ENCODE measurements at places on chromosomes 12 and 14. TPM values are rescaled to one million over a fixed set of nuclear protein-coding genes. Genes with fewer than 3 reads are reported as not detected.

The IFT43 gene
- total RNA-seq = 36.7 TPM

The SAMD15 gene
- total RNA-seq = 2.0 TPM

The CD4 gene
- not detected for total RNA-seq

The PTPN6 gene
- total RNA-seq = 12.6 TPM

The ERGIC2 gene
- 72.5 TPM for total RNA-seq

The HNF1A gene
- total RNA-seq = 5.6 TPM

The RECQL gene
- total RNA-seq = 44.2 TPM

The RIMBP2 gene
- not detected for total RNA-seq

The TSPAN8 gene
- not detected for total RNA-seq

The MARK3 gene
- total RNA-seq = 69.8 TPM

The IL31 gene
- not detected for total RNA-seq

The HSP90AA1 gene
- total RNA-seq = 720 TPM

The NXPH4 gene
- total RNA-seq = 4.1 TPM

The KRT2 gene
- not detected for total RNA-seq

The FGF6 gene
- not detected for total RNA-seq

The LIMA1 gene
- total RNA-seq = 9.8 TPM

The SYT1 gene
- total RNA-seq = 5.7 TPM

The GPR84 gene
- not detected for total RNA-seq

The DPPA3 gene
- not detected for total RNA-seq

The ANO2 gene
- total RNA-seq = not detected

The SOX5 gene
- total RNA-seq = not detected

The SLC6A13 gene
- total RNA-seq = 0.33 TPM

The STAB2 gene
- not detected for total RNA-seq

The TSPAN19 gene
- not detected for total RNA-seq

The PRIMA1 gene
- 0.39 TPM for total RNA-seq

The KERA gene
- not detected for total RNA-seq

The KLRK1 gene
- not detected for total RNA-seq

The SYCP3 gene
- not detected for total RNA-seq

The BHLHE41 gene
- total RNA-seq = 0.66 TPM

The PTGER2 gene
- total RNA-seq = 1.6 TPM

The CD163 gene
- not detected for total RNA-seq

The GALNT16 gene
- 2.4 TPM for total RNA-seq

The PMEL gene
- total RNA-seq = 0.77 TPM

The PLCZ1 gene
- not detected for total RNA-seq

The SMCO3 gene
- total RNA-seq = not detected

The PZP gene
- total RNA-seq = not detected

The TAS2R31 gene
- total RNA-seq = 0.28 TPM

The POTEM gene
- not detected for total RNA-seq

The NID2 gene
- 26.3 TPM for total RNA-seq

The STRN3 gene
- total RNA-seq = 15.8 TPM

The SLC2A3 gene
- total RNA-seq = 3.5 TPM

The VDR gene
- total RNA-seq = 2.6 TPM

The RASSF8 gene
- total RNA-seq = 11.2 TPM

The WNT5B gene
- total RNA-seq = 2.2 TPM

The MYRFL gene
- total RNA-seq = not detected

The SERPINA3 gene
- 11.2 TPM for total RNA-seq

The RERG gene
- total RNA-seq = 0.26 TPM

The NANOG gene
- not detected for total RNA-seq

The DEPDC4 gene
- total RNA-seq = 1.3 TPM

Data from A549 treated with CORT108297 at 1 μM for 4 hours (cell line).